Left lung (tissue), 14 donors: ENCODE measurements at places on chromosomes 2 and 18. TPM values are rescaled to one million over a fixed set of nuclear protein-coding genes. Genes with fewer than 3 reads are reported as not detected.

COLEC11 gene
- total RNA-seq: 0.84 TPM

NEU2 gene
- total RNA-seq: not detected

ARHGAP15 gene
- 16.8 TPM for total RNA-seq

GREB1L gene
- 0.55 TPM for total RNA-seq

GDF7 gene
- 0.37 TPM for total RNA-seq

ZNF521 gene
- 16.6 TPM for total RNA-seq

DNAH7 gene
- 4.9 TPM for total RNA-seq

CAPN14 gene
- total RNA-seq: 0.26 TPM

- no peak for DNase-seq
These were observed 101.8 kb upstream of the MAP2 start for GRCh38 chr2:209322041-209322440.

- DNase-seq: no peak
These were observed 248.9 kb downstream of the ANAPC1 start for GRCh38 chr2:111634995-111635538.

GRCh38 chr2:73984203-73984921 lies at the start of gene TET3:
Gene TET3 (plus strand): TSS chr2:73984910. CDS start chr2:73986404, 1,494 bp downstream.
- DNase-seq: no peak

GRCh38 chr2:112001136-112001715 lies 53.8 kb upstream of the TMEM87B start:
- no peak for DNase-seq

DNA sequence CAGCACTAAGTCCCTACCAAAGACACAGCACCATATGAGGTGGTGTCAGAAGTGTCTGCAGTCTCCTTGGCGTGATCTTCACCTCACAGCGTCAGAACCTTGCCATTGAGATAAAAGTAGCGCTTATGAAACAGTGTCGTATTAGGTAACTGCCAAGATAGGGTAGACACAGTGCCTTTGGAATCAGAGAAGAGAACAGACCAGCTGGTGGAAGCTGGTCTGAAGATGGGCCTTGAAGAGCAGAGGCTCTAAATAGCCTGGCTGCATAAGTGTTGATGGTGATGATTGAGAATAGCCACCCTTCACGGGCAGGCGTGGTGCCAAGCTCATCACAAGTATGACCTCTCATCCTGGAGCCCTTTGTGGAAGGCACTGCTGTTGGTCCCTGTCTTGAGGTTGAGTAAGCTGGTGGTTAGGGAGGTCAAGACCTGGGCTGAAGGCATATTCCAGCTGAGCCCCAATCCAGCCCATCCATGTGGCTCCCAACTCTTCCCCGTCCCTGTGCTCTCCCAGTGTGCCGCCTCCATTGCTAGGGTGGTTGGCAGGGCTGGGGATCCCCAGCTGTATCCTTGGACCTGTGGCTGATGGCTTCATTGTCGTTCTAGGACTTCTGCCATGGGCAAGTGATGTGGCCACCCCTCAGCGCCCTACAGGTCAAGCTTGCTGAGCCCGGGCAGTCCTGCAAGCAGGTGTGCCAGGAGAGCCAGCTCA lies 187.4 kb downstream of the MGAT5 start:
- no peak for DNase-seq

DNA sequence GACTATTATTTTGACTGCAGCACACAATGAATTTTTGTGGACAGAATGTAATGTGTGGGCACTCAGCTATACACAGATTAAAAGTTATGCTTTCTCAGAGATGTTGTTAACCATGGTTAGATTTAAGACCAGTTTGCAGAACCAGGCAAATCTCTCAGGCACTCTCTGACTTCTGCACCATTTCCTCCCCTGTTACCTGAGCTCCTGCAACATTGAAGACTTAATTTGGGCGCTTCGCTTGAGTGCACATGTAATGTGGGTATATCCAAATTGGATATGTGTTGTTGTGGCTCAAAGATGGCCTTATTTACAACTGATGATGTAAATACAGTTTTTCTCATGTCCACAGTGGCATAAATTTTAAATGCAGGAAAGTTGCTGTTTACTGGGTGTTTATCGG lies 469.4 kb downstream of the PTPRM start:
- DNase-seq: no peak

DNA sequence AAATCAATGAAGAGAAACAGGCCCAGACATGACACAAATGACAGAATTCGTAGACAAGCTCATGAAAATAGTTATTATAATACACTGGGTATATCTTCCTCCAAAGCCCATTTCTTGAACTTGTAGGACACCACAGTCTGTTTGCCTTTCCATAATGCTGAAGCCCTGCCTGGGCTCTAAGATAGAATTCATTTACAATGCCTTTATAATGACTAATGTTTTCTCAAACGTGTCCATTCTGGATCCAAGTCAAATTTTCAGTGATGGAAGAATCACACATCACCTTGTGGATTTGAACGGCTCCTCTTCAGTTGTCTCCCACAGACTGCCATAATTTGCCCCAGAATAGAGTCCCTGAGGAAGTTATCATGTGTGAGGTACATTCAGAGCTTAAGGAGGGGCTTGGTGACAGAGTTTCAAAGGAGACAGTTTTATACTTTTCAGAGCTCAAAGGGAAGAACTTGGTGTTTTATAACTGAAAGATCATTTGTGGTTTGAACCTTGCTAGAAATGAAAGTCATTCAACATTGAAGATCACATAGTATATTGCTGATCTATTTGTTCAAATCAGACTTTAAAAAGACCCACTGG lies 38.2 kb downstream of the CASP8 start:
- no peak for DNase-seq
